Tibial artery (tissue), 4 donors: ENCODE measurements at places on chromosomes 2 and 18.
A peak's percentile ranks its signal among the peaks of the same experiment; 100 is the strongest.

GRCh38 chr18:75407468-75408437, 19.8 kb downstream of the SMIM21 start:
- DNase-seq, result no peak

GRCh38 chr2:218125626-218126080, at the start of gene CXCR2:
Gene CXCR2 (plus strand): TSS chr2:218126028. CDS start chr2:218134802, 8,774 bp downstream.
- DNase-seq, result peak; percentile 41

- no peak for DNase-seq
These were observed 445.8 kb upstream of the ACVR2A start for GRCh38 chr2:147398996-147399395.

DNA sequence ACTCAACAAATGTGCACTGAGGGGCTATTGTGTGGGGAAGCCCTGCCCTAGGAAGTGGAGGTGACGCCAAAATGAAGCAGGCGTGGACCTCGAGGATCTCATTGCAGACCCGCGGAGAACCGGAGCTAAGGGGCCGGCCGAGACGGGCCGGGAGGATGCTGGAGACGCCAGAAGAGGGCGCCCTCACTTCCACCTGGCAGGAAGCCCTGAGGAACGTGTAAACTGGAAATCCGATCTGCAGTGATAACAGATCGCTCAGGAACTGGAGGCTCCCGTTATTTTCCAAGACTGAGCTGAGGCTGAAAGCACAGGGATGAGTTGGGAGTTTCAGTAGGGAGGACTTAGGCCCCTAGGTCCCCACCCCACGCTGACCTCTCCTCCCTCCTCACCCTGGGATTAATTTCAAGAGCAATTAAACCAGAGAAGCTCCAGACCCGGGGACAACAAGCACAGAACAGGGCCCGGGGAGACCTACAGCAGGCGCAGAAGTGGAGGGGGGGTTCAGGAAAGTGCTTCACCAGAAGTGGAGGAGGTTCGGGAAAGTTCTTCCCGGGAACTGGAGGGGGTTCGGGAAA, 7.7 kb upstream of the COL6A3 start:
- peak; percentile 79 for DNase-seq

- no peak for DNase-seq
These were observed 47.5 kb downstream of the TRIB2 start for GRCh38 chr2:12764075-12764730.

DNA sequence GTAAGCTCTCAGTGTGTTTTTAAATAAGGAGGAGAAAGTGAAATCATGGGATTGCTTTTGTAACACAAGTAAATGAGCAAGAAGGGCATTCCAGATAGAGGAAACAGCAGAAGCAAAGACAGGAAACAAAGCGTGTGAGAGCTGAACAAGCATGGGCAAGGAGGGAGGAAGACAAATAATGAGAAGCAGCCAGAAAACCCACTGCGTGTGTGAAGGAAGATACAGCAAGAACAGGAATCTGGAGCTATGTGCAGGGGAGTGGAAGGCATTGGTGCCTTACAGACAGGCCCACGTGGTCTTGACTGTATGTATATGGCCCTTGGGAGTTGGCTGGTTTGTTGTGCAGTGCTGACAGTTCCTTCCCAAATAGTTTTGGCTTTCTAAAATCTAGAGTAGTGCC, 88.6 kb downstream of the AAK1 start:
- DNase-seq, result no peak
